SK-N-SH treated with all-trans-retinoic acid at 6 μM for 48 hours (cell line): ENCODE measurements at places on chromosomes 5 and 9.

GRCh38 chr9:6829536-6829935, 71.8 kb downstream of the KDM4C start:
- ATAC-seq: no peak

- peak; percentile 94 for ATAC-seq
Observed at GRCh38 chr9:128635266-128636023, 21.2 kb downstream of the DYNC2I2 start.

GRCh38 chr9:135056541-135056940, 30.9 kb upstream of the OLFM1 start:
- no peak for ATAC-seq

DNA sequence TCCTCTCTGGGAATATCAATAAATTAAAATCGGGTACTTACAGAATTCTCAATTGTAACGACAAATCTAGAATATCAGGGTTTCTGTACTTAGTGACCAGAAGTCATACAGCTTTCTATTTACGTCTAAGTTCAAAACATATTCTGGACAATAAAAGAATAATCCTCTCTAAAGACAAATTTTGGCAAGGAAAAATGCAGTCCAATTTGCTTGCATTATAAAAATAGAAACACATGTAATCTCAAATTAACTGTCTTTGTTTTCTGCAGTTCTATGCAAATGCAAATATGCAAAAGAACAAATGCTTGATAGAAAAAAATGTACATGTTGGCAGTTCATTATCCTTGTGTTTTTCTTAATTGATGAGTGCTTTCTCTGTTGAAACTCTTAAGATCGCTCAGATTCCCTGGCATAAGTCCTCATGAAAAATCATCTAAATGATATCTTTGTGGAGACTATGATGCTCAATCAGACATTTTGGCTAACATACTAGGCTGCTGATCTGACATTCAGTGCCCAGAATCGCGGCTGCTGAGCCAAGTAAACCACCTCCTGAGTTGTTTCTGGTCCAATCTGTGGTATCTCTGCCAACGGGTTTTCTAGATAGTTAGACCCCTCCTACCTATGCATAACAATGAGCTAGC, 990.1 kb upstream of the C9orf72 start:
- no peak for ATAC-seq

DNA sequence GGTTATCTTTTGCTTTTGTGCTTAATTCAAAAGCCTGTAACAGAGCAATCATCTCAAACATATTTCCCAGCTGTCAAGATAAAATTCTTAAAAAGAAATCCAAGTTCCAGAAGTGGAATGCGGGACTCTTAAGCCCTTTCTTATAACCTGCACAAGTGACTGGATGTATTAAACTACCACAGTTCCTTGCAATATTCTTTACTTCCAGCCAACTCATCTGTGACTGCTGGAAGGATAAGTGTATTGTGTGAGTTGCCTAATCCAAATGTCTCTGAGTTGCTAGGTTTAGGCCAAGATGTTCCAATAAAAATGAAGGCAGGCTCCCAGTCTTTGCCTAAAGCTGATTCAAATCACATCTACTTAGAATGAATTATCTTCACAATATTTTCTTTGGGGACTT, 159.2 kb upstream of the SLC24A2 start:
- no peak for ATAC-seq

DNA sequence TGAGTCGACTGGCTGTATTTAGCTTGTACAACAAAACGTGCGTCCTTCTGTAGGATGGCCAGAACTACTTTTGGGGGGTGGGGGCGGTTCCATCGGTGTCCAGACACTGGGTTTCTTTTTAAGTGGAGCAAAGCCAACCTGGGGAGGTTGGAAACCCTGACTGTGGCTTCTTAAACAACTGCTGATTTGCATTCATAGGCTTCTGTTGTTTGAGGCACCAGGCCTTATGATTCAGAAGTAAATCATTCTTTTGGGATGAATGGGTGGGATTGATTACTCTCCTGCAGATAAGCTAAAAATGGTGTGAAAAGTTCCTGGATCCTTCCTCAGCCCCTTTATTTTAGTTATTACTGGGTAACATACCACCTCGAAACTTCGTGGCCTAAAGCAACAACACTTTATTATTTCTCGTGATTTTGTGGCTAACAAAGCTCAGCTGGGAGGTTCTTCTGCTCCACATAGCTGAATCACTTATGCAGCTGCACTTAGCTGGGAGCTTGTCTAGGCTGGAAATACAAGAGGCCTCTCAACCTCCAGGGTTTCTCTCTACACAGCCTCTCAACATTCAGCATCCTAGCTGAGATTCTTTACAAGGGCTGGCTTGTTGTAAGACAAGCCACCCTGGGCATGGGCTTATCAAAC, 12.2 kb upstream of the SMIM32 start:
- no peak for ATAC-seq

DNA sequence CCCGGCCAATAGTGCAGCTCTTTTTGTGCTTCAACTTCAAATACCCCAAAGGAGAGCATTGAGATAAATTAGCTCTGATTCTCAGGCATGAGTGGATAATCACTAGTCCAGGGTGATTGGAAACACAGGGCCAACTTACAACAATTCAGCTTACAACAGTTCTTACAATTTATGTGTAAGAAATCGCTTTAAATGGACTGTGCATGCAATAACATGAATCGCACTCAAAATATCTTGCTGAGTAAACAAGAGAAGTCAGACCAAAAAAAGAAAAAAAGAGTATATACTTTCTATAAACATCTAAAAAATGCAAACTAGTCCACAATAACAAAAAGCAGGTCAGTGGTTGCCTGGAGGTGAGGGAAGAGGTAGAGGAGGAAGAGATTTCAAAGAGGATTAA, 150.6 kb upstream of the EDIL3 start:
- no peak for ATAC-seq

- no peak for ATAC-seq
Observed at GRCh38 chr5:58462154-58462553, 2.3 kb upstream of the PLK2 start.

- ATAC-seq: no peak
Observed at GRCh38 chr5:59066367-59067163, 483.7 kb downstream of the RAB3C start.

DNA sequence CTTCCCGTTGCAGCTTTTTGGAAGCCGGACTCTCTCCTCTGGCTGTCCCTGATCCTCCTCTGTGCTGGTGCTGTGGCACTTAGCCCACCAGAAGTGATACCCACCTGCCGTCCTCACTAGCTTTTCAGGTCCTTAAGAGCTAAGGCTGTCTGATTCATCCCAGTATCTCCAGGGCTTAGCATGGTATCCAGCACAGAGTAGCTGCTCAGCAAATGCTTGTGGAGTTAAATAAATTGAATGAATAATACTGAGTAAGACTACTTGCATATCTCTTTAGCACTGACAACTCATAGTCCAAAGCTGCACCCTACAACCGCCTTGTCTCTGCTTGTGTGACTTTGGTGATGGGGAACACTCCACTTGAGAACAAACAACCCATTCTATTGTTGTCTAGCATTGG, 7.7 kb upstream of the XPA start:
- ATAC-seq: no peak

GRCh38 chr9:77464661-77465060, 183.5 kb downstream of the GNA14 start:
- ATAC-seq: peak; percentile 57

GRCh38 chr5:59506285-59506877, 387.1 kb downstream of the PDE4D start:
- 0 out of 3 replicates have a peak, but pooled peaks have one; percentile 38 for ATAC-seq

DNA sequence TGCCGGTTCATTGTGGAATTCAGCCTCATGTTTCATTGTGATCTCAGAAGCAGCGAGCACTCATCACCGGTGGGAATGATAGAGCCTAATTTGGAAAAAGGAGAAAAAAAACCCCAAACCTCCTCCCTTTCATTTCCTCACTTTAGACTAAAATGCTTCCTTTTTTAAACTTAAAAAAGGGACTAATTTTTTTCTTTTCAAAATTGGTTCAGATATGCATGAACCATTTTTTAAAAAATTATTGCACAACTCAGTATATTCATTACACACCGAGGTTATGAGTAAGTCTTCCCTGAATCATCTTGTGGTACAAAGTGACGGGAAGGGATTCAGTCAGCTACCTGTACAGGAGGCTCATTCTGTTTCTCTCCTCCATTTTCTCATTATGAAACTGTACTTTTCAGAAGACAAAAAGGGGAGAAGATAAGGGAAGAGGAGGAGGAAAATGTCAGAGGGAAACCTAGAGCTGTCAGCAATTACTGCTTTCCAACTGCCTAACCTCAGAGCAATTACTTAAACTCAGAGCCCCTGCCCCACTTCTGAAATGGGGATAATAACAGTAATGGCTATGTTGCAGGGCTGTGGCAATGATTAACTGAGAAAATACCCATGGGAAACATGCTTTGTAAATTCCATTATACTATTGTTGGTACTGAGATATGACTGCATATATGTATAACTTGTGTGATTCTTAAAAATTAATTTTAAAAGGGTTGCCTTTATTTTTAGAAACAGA, 24.0 kb downstream of the GALNT10 start:
- ATAC-seq: peak; percentile 20; the same call in 2 of the 3 replicates

GRCh38 chr9:117265253-117265652, 149.6 kb downstream of the ASTN2 start:
- ATAC-seq: no peak

GRCh38 chr9:123323196-123324013, 32.6 kb upstream of the CRB2 start:
- no peak for ATAC-seq

- ATAC-seq: no peak
Observed at GRCh38 chr9:14168381-14168780, 145.6 kb downstream of the NFIB start.

DNA sequence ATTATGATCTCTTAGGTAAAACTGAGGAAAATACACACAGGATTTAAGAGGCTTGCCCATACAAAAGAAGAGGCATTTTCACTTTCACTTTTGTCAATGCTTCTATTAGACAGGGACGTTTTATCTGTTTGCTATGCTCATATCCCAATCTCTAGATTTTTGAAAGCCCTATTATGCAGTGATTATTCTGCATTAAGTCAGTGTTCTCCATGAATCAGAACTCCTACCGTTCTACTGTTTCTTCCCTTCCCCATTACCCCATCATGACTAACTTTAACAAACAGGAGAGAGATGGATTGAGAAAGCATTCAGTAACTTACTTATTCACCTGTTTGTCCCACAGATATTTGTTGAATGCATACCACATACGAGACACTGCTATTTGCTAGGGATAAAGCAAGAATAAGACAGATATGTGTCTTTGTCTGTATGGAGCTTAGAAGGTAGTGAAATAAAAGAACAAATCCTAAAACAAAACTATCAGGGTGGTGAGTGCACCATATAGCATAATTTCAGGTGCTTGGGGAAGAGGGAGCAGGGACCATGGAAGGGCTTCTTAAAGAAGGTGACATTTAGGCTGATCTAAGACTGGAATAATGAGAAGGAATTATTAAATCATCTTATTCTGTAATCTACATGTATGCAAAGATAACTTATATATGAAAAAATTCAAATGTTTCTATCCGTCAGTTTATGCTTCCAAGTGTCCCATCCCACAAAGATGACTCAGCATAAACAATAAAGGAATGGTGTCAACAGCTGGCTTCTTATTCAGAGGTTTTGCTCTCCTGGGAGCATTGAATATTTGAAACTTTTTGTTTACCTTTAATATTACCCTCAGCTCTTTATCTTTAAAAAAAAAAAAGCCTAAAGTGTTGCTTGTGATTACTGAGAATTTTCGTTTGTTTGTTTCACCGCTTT, 328.1 kb downstream of the HINT1 start:
- peak; percentile 81 for ATAC-seq

DNA sequence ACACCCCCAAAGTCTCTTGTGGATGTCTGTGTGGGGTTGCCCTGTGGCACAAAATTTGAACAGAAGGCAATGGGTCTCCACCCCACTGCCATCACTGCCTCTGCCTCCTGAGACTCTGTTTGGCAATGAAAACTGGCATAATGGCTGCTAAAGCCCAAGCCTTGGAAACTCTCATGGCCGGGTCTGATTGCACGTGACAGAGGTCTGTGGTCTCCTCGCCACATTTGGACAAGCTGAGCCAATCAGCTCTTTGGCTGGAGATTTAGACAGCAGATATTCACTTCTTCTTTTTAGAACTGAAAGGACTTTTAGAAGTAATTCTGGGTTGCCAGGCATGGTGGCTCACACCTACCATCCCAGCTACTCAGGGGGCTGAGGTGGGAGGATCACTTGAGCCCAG, 5.5 kb downstream of the GGTA1 start:
- no peak for ATAC-seq

DNA sequence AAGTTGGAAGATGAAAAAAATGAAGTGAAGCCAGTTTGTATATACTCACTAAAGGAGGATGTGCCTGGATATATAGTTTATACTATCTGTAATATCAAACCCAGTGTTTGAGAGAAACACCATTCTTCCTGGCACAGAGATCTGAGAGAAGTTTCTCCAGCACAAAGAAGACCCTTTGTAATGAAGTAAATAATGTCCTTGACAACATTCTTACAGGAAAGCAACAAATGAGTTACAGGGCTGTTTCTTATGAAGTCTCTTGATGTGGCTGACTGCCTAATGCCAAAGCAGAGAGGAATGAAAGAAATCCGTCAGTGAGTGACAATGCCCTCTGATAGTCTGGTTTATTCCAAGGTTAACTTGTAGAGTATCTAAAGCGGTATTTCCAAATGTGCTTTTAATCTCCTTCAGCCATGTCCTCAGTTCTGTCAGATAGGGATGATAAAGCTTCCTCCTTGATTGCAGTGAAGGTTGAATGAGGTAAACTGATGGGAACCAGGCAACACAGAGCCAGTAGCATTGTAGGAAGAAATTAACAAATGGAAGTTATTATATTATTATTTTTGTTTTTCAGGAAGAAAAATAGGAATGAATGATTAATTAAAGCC, 123.1 kb upstream of the ZNF608 start:
- ATAC-seq: peak; percentile 48

DNA sequence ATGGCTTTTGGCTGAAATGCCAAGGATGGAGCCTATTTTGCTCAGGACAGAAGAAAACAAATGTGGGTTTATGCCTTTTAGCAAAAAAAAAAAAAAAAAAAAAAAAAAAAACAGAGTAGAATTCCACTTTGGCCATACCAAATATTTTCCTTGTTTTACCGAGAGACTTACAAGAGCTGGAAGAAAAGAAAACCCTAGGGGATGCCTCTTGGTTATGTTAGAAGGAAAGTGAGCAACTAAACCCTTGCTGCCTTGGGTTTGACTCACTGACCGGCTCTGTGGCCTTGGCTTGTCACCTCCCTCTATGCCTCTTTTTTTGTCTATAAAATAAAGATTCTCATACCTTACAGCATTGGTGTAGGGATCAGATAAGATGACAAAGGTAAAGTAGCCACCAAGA, 69.6 kb upstream of the ABCA1 start:
- no peak for ATAC-seq
